ENCODE measurements at places on chromosomes 6 and 20.

DNA sequence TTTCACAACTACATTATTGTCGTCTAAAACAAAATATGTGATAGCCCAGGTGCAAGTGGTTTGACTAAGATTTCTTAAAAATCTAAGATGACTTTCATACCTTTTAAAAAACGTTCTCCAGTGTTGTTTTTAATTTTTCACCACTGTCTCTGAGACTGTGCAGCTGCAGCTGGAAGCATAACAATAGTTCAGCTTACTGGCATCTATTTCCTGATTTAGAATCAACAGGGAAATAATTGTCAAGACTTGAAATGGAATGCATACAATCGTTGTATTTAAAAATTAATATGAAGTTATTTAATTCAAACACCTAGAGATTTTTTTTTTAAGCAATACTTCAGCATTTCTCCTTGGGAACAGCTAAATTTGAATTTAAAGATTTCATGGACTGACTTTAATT, 982.0 kb upstream of the EPHA7 start:
- no peak for DNase-seq

- no peak for DNase-seq
These were observed 63.8 kb upstream of the CD83 start for GRCh38 chr6:14053811-14054210.

- no peak for DNase-seq
These were observed 6.3 kb upstream of the TRIM27 start for GRCh38 chr6:28929887-28930620.

- no peak for DNase-seq
These were observed 671.5 kb downstream of the CBLN4 start for GRCh38 chr20:55333798-55334197.

DNA sequence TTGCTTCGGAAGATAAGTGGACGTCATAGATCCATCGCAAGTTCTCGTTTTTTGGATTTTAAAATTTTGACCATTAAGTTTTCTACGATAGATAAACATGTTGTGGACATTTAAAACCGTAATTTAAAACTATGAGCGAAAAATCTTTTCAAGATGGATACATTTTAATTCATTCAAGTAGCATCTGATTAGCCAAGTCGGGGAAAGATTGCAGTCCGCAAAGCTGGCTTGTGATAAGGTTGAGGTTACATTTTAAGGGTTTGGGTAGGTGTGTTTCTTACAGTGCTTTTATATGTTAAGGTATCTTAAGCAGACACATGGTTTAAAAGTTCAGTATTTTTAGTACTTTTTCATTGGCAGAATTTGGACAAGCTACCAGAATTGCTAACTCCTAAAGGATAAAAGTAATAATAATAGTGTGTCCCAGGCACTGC, 1.2 kb downstream of the WTAP start:
- DNase-seq = no peak

DNA sequence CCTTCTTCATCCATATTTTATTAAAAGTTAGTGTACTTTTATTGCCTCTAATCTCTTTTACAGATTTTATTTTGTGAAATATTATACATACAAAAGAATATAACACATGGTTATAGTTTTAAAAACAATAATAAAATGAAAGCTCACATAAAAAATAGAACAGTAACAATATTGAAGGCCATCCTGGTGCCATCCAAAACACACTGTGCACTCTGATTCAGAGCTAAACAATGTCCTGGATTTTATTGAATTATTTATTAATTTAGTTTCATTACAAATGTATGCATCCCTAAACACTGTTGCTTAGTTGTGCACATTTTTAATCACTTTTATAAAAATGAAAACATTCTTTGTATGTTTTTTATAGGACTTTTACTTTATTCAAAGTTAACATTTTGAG, 32.9 kb downstream of the RNF217 start:
- no peak for DNase-seq

- DNase-seq = no peak
These were observed 39.5 kb downstream of the CRISP1 start for GRCh38 chr6:49826743-49827406.

GRCh38 chr6:167906899-167907298, 80.2 kb downstream of the AFDN start:
- DNase-seq = no peak

DNA sequence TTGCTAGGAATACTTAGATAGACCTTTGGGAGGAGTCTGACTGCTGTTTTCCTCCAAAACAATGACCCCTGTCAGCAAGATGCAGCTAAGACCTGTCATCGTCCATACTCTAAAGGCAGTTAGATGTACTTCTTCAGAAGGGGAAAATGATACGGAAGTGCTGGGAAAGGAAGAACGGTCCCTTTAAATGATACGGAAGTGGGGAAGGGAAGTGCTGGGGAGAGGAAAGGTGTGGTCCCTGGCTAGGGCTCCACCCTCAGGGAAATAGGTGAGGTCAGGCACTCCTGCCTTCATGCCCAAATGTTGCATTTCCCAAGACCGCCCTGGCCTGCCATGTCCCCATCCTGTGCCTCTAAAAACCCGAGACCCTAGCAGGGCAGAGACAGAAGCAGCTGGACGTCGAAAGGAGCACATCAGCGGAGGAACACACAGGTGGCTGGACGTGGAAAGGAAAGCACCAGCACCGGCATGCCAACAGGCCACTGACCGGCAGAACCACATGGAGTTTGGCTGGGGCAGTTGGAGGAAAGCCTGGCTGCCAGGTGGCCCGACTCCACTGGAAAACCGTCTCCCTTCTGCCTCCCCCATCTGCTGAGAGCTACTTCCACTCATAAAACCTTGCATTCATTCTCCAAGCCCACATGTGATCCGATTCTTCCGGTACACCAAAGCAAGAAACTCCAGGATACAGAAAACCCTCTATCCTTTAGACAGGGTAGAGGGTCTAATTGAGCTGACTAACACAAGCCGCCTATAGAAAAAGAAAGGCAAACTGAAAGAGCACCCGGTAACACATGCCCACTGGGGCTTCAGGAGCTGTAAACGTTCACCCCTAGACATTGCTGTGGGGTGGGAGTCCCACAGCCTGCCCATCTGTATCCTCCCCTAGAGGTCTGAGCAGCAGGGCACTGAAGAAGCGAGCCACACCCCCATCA, 94.6 kb downstream of the FAXC start:
- no peak for DNase-seq

GRCh38 chr6:118249680-118250079, 298.4 kb upstream of the PLN start:
- no peak for DNase-seq

- no peak for DNase-seq
These were observed 5.0 kb upstream of the LPIN3 start for GRCh38 chr20:41335591-41335990.

DNA sequence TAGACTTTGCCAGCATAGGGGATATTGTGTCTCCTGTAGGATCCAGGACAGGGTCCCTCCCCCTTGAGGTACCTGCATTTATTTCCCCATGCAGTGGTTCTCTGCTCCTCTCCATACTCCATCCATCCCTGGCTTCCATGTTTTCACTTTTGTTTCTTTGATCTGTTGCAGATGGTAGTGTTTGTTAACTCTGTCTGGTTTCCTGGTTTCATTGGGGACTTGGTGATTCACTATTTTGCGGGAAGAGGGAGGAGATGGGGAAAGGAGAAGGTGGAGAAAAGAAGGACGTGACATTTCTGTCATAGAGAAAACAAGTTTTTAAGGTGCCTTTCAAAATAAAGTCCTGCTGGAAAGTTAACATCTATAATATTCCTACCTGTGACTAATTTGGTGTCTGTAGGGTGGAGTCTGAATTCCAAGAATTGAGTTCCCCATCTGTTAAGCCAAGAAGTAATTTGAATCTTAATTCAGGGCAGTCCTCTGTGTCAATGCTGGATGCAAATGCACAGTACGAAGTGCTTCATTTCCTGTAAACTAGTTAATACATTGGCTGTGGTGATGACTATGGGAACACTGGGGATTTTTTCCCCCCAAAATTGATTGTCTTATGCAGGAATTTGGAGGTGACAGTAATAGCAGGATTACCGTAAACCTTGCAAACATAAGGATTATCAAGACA, 6.9 kb upstream of the RNF144B start:
- no peak for DNase-seq

DNA sequence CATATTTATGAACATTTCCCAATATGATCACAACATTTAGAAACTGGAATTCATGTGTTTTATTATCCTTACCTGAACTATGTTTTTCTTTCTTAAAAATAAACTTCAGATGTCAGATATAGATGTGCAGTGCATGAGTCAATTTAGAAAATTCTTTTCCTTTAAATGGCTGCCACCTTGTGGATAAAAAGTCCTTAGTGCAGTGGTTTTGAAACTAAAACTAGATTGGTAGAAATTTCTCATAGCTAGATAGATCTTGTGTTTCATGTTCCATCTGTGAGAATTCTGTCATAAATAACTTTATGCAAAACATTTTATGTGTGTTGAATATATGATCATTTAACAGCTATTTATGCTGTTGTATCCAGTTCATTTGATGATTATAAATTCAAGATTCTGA, 134.9 kb downstream of the KLHL32 start:
- DNase-seq = no peak

DNA sequence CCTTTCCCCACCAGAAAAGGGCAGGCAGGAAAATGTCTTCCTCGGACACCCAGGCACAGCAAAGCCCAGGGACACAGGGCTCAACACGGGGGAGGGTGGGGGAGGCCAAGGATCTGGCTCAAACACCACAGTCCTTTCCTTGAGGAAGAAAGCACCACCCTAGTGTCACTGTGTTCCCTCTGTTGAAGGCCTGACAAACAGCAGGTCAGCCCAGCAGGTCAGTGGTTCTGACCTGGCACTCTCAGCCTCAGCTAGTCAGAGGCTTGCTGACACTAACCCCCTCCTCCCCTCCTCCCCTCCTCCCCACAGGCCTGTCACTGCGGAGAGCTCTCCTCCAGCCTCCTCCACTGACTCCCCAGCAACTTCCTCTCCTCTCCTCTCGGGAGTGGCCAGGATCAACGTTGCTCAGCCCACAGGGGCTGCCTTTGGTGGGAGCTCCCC, 239.6 kb downstream of the LRFN2 start:
- DNase-seq = no peak

DNA sequence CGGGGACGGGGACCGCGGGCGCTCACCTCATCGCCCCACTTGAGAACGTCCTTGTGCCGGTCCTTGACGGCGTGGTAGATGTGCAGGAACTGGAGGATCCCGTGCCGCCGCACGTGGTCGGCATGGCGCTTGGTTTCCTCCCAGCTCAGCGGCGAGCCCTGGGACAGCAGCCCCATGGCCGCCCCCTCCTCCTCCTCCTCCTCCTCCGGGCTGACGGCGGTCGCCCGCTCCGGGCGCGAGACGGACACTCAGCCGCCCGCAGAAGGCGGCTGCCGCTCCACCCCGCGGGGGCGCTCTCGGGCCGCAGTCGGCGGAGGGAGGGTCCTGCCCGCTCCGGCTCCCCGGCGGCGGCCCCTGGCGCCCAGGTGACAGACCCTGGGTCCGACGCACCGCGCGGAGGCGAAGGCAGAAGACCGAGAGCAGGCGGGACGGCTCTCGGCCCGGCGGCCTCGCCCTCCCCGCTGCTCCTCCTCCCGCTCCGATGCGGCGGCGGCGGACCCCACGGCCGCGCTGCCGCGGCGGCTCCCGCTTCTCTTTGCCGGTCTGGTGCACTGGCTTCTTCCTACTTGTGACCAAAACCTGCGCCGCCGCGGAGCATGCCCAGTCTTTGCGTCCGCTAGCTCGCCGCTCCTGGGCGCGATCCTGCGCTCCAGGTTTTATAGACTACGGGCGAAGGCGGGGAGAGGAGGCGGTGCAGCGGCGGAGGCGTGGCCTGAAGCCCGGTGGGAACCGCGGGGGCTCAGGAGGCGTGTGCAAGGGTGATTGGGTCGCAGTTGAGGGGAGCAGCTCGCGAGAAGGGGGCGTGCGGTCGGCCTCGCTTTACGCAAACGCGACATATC, at the start of gene GCLC:
TSS of gene GCLC (minus strand) at position 632 of the 839 bp plus-strand sequence. CDS start at position 176, 456 bp downstream.
- peak; percentile 74 for DNase-seq

- DNase-seq = no peak
These were observed 28.3 kb upstream of the BCLAF1 start for GRCh38 chr6:136317971-136318370.

Measured in stimulated activated CD4-positive, alpha-beta T cell treated with anti-CD3 and anti-CD28 coated beads, Interleukin-1b, Interleukin-23, amount 100 ng/mL, for 4 hours (primary cell).